ENCODE measurements at places on chromosomes 2 and 18.

DNA sequence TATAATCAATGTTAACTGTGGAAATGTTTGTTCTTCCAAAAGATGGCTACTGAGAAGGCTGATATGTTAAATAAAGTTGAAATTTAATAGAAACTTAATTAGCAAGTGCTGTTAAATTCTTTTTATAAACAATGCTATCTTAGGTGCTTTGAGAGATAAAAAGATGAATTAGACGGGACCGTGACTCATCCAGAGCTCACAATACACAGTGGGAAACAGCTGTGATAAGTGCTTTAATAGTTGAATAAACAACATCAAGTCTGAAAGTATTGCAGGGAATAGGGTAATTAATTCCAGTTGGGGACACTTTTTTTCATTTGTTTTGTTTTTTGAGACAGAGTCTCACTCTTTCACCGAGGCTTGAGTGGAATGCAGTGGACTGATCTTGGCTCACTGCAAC lies 85.5 kb upstream of the DTNA start:
- no peak for DNase-seq

DNA sequence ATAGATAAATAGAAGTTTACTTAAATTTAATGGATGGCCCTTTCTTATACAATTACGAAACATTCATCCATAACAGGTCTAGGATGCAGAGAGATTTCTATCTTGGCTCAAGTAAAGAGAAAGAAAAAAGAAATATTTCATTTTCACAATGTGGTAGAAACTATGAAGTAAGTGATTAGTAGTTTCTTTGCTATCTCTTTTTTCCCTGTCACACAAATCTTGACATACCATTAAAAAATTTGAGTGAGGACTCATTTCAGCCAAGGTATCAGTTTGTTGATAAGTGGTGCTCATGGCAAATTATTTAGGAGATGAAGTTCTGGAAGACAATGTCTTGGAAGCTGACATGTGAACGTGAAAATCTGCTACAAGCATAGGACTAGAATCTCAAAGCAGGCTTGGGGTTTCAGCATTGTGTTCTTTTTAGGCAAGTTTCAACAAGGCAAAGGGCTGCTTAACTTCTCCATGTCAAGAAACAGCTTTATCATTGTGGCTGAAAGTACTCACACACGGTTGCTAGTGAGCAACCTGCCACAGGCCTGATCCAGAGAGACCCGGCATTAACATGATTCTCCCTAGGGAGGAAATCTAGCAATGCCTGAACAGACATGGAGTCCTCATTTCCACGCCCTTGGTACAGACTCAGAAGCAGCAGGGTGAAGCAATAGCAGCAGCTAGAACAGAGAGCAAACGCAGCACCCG lies 414.6 kb downstream of the DLGAP1 start:
- no peak for DNase-seq

DNA sequence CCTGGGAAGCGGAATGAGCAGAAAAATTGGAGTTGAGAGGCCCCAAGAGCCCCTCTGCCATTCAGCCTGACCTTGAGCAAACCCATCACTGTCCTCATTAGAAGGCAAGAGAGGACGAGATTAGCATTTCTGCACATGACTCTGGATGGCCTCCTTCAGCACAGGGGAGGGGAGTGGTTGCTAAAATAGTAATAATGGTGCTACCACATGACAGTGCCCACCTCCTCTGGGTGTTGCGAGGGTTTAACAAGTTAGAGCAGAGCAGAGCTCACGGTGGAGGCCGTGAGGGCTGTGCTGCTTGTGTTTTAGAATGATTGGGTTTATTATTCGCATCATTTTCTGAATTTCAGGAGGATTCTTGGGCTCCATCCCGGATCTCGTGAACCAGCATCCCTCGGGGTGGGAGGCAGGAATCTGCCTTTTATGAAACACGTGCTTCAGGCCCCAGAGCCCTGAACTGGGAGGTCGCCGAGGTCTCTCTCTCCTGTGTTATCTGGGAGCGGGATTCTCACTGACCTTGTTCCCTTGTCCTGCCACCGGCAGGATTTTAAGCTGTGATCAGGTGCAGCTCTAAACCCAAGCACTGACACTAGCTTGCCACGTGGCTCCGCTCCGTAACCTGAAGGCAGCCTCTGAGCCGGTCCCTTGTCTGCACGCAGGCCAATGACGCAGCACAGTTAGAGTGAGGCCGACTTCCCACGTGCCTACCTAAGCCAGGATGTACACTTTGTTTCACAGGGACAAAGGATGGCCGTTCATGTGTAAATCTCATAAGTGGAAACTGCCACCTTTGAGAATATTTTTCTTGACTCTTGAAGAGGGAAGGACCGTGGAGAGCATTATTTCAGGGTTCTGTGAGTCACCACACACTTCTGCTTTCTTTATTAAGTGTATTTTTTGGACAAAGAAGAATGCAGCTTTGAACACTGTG lies 142.3 kb downstream of the ACOXL start:
- no peak for DNase-seq

- DNase-seq: no peak
These were observed 1.7 kb upstream of the SLC3A1 start for GRCh38 chr2:44273596-44273995.

DNA sequence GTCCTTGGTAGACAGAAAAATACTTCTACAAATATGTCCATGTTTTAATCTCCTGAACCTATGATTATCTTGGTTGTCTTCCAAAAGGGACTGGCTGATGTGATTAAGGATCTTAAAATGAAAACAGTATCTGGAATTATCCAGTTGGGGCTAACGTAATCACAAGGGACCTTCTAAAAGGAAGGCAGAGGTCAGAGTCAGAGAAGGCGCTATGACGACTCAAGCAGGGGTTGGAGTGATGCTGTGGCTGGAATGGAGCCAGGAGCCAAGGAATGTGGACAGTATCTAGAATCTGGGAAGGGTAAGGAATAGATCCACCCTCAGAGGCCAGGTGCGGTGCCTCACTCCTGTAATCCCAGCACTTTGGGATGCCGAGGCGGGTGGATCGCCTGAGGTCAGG lies 4.2 kb upstream of the USP14 start:
- DNase-seq: no peak

DNA sequence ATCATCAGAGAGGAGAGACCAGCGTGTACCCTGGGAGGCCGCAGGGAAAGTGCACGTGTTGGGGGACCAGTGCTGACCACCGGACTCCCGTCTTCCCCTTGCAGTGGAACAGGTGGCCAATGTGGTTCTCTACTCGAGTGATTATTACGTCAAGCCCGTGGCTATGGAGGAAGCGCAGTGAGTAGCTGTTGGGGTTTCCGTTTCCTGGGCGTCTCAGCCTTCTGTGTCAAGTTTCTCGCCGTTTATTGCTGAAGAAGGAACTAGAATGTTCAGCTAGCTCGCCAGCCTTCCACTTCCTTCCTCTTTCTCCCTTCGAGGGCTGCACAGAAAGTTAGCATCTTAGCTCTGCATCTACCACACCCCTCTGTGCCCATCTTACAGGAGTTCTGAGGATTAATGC lies 22.8 kb upstream of the DGKD start:
- no peak for DNase-seq

- DNase-seq: no peak
These were observed 92.6 kb downstream of the ACTR2 start for GRCh38 chr2:65320042-65320725.

DNA sequence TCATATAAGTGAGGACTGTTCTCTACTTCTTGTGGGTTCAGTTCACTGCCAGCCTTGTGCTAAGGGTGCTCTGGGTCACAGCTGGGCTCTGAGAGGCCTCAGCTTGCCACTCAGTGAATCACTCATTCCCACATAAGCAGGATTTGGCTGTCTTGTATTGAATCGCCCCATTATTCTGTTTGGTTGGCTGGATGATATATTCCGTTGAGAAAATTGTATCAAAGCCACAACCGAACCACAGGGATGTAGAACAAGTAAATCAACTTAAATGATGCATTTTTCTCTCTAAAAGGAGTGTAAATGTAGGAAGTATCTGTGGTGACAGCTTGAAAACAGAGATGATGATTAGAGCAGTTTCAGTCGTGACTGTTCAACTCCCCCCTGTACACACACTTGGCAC lies 39.6 kb downstream of the TTC39C start:
- no peak for DNase-seq

DNA sequence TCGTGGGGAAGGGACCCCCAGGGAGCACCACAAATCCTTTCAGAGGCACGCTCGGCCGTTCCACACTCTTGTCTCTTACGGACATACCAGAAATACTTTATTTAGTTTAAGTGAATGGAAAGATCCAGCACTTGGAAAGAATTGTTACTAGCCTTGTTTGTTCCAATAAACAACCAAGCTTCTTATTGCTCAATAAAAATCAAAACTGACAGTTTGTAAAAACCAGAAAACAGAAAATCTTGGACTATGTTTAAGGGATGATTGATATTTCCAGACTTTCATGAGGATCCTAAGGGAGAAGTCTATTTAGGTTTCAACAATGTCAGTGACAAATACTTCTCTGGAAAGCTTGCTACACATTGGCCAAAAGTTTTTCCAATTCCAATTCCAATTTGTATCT lies 31.6 kb upstream of the CCBE1 start:
- DNase-seq: no peak

- no peak for DNase-seq
These were observed 640 bp upstream of the SPR start for GRCh38 chr2:72886505-72887031.

DNA sequence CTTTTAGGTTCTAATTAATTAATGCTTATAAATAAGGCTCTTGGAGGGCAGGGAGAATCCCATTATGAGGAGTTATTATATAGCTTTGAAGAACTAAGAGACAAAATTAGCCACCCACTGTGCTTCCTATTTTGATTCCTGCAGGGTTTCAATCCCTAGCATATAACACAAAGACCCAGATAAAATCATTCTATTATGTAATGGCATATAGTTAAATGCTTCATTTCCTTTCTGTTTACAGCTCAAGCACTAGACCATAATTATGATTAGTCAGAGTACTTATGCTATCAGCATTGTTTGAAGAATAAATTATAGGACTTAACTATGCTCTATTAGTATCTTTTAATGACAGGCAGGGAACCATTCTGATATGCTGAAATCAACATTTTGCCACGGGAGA lies 9.1 kb downstream of the GPR155 start:
- no peak for DNase-seq

DNA sequence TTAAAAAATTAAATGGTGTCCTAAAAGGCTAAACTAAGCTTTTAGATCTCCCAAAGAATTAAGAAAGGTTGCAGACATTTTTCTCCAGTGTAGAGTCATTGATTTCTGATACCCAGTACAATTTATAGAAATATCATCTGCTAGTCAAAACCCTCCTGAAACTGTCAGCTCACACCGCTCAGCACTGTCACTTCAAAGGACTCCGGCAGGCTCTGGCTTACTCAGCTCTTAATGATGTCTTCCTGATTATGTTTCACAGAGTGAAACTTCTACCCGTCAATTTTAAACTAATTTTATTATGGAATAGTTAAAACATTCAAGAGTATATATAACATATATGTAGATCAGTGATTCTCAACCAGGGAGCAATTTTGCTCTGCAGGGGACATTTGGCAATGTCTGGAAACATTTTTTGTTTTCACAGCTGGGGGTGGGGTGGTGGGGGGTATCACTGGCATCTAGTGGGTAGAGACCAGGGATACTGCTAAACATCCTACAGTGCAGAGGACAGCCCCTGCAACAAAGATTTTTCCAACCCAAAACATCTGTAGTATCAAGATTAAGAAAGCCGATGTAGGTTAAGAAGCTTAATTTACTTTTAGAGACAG lies 31.6 kb downstream of the CDK15 start:
- no peak for DNase-seq

DNA sequence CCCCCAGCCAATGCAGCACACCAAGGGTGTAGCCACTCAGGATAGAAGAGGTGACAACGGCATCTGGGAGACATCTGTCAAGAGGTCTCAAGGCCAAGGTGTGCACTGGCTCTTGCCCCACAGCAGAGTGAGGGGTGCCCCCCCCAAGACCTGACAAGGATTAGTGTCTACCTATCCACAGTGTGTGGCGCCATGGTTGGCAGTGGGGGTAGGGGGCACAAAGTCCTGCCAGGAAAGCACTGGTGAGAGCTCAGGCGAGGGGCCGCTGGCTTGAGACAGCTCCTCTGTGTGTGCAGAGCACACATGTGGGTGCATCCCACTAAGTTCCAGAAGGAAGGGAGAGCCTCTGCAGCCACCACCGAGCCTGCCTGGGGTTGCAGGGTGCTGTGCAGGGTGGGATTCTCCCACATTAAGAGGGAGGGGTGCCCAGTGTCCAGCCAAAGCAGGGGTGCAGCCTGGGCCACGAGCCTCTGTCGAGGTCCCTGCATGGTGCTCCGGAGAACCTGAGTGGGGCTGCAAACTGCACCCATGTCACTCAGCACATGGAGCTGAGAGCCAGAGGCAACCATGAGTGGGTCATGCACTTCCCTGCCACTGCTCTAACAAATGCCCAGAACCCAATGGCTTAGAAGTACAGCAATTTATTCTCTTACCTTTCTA lies 311.2 kb upstream of the HDAC4 start:
- DNase-seq: no peak

DNA sequence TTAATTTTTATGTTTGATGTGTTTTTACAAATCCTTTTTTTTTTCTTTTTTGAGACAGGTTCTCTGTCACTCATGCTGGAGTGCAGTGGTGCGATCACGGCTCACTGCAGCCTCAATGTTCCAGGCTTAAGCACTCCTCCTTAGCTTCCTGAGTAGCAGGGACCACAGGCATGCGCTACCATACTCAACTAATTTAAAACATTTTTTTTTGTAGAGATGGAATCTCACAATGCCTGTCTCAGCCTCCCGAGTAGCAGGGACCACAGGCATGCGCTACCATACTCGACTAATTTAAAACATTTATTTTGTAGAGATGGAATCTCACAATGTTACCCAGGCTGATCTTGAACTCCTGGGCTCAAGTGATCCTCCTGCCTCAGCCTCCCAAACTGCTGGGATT lies 3.2 kb downstream of the NOTO start:
- DNase-seq: no peak

DNA sequence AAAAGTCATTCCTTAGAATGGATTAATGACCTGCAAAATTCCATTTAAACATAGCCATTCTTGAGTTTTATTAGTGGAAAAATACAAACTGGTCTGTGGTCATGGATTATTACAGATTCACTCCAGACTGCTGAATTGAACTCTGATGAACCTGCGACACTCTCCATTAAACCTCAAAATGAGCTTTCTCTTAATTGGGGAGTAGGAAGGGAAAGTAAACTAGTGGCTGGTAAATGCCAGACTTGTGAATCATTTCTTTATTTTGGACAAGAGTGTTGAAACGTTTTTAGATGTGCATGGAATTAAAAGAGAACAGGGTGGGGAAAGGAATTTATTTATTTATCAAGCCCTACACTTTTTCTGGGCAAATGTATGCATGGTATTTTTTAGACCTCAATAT lies 321.2 kb upstream of the FANCL start:
- no peak for DNase-seq

Measured in mesothelial cell of epicardium (in vitro differentiated cells).